ENCODE measurements at places on chromosomes 4 and X.
A peak's percentile ranks its signal among the peaks of the same experiment; 100 is the strongest.

GRCh38 chr4:100022792-100023222 is 72.7 kb upstream of the H2AZ1 start:
- DNase-seq = peak; percentile 22

- DNase-seq = no peak
These were observed 6.2 kb upstream of the OSTC start for GRCh38 chr4:108644237-108644636.

DNA sequence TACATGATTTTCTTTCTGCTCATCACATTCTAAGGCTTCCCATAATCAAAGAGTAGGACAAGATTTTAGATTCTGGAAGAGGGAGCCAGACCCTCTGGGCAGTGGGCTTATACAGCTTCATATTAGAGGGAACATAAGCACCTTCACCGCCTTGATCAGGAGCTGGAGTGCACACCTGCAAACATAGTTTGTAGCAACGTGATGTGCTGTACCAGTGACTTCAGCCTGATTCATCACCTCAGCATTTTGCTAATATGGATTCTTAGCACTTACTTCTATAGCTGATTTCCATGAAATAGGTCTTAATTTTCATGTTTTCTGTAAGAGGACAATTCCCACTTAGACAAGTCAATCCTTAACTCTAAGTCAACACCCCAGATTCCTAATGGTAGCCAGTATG is 36.7 kb downstream of the PCDH18 start:
- no peak for DNase-seq

DNA sequence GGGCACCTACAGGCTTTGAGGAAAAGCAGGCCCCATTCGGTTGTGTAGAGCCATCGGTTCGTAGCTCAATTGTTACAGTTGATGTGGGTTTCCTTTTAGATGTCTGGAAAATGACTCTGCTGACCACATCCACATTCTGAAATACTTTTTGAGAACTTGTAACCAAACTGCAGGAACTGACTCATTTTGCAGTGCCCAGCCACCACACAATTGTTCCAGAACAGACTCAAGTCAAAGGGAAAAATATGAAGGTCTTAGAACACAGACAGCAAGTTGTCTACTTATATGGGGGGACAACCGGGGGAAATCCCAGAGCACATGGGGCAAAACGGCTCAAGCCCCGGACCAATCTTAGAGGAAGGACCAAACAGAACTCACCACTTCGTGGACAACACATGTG is 557.6 kb upstream of the DIPK2B start:
- no peak for DNase-seq

GRCh38 chr4:178953447-178954120 is 1511.3 kb upstream of the AGA start:
- no peak for DNase-seq

DNA sequence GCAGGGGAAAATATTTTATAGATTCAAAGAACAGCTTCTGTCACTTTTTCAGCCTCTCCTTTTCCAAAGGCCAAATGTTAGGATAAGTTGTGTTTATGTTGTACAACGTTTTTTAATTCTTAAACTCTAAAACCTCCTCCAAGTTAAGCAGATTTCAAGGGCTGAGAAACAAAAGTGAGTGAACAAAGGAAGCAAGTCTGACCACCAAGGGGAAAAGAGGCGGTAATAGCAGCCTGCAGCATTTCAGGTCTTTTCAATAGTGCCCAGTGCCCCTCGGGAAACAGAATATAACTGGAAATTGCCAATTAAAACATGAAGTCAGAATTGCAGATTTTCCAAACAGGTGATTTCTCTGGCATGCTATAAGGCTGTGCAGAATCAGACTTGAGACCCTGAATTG is 510.0 kb upstream of the HTR2C start:
- DNase-seq = no peak

GRCh38 chr4:159055833-159056232 is 47.0 kb upstream of the RAPGEF2 start:
- DNase-seq = no peak

DNA sequence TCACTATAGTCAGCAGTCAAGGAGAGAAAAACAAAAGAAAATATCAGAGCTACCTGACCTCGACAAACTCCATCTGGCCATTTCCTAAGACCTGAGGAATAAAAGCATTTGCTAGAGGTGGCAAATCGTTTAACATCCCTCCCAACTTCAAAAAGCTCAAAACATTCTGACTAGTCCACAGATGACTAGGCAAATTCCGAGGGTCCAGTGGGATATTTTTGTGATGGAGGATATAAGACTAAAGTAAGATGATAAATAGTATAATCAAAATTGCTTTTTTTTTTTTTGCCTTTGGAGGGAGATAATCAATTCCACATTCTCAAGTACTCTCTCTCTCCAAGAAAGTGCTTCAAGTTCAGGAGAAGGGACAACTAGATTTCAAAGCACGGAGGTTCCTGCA is 119.1 kb upstream of the ETNPPL start:
- DNase-seq = no peak

DNA sequence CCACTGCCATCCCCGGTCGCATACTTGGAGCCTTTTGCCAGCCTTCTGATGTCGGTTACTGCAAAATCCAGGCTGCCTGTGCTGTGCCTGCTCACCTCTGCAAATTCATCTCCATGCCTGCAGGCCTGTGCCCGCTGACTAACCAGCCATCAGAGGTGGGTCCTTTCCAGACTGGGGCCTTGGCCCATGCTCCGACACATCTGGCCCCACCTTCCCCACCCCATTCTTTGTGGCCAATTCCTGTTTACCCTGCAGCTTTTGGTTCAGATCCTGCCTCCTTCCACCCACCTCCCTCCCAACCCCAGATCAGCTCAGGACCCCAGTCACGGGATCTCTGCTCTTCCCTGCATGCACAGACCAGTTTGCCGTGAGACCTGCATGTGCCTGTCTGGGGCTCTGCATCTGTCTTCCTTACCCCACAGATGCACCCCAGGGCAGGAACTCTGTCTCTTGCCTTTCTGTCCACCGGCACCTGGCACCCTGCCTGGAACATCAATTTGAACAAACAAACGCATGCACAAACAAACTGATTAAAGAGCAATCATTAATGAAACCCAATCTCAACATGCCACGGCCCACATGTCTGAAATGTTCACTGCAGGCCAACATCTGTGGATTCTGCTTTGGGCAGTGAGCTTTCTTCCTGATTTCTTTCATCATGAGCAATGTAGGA is 112.8 kb upstream of the PSAPL1 start:
- DNase-seq = no peak

GRCh38 chrX:133676344-133677122 is 261.2 kb upstream of the GPC4 start:
- DNase-seq = peak; percentile 60

- no peak for DNase-seq
These were observed at the start of gene FREM3 for GRCh38 chr4:143700416-143701352. Gene FREM3, minus strand, starts transcription at chr4:143700675. Its CDS starts 0 bp downstream, at chr4:143700675.

DNA sequence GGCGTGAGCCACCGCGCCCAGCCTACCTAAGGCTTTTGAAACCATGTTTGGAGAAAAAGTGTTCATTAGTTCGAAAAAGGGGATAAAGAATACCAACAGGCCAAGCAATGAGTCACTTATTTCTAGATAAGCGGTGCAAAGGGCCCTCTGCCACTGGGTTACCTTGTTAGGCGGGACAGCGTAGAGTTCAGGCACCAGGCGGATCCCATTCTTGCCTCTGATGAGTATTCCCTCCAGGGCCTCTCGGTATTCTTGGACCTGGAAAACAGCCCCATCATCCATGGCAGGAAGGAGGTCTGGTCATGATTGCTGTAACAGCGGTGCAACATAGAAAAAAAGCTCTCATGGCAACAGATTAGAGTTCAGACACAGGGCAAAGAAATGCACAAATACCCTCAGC is 48.0 kb downstream of the PHKA2 start:
- DNase-seq = no peak

GRCh38 chrX:149473092-149473491 is 32.0 kb downstream of the IDS start:
- no peak for DNase-seq

DNA sequence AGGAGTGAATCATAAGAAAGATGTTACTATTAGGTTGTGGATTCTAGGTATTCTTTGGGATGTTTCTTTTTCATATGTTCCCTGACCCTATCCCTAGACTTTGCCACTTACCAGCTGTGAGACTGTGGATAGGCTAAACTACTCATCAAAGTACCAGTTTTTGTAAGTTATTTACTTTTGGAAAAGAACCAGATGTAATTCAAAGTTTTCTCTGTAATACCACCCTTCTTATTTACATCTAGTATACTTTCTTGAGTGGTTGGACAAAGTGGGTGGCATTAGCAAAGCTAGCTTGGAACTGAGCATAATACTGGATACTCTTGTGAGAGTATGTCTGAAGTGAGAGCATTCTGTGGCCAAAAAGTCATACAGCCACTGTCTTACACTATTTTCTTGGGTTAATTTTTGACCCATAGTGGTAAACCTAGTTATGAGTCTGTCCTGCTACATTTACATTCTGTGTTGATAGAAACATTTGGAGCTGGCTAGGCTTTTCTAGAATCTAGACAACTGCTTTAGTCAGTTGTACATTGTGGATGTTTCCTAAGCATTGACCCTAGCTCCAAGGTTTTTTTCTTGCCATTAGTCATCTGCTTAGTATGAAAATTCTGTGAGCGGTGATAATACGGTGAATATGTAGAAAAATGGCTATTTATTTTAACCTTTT is 41.7 kb downstream of the KDM6A start:
- no peak for DNase-seq

DNA sequence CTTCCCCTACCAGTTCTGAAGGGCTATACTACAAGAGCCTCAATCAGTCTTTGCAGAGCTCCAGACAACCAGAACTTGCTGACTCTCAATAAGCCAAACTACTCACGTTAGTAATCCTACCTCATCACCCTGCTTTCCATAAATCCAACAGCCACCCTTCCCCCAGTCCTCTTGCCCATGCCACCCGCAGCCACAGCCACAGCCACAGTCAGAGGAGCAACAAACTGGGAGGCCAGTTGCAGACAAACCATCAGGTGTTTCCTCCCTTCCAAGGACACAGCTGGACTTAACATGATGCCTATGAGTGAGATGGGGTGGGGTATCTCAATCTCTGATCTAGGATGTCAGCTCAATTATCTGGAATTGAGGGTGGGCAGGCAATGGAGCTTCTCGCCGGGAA is 1.0 kb downstream of the GABRA3 start:
- DNase-seq = no peak

DNA sequence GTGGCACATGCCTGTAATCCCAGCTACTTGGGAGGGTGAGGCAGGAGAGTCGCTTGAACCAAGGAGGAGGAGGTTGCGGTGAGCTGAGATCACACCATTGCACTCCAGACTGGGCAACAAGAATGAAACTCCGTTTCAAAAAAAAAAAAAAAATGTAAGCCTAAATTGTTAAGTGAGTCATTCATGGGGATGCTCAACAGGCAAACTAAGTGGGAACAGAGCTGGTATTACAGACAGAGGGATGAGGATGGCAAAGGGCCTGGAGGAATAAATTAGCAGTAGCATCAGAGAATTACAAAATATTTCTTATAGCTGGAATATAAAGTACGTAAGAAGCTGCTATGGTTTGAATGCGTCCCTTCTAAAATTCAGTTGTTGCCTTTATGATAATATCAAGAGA is 43.4 kb upstream of the OGT start:
- no peak for DNase-seq

DNA sequence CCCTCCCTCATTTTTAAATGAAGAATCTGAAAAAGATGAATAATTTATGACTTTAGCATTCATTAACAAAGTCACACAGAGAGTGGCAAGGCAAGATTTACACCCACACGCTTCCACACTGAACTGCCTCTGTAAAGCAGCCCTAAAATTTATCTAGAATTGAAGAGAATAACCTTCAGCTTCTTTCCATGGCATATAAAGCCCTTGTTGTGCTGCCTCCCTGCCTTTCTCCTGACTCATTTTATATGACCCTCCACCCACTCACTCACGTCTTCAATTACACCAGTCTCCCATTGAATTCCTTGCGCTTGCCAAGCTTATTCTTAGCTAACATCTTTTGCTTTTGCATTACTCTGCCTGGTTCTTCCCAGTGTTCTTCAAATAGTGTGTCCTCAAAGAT is 2649.3 kb downstream of the PCDH7 start:
- no peak for DNase-seq

GRCh38 chr4:180960743-180961401 is 1282.3 kb upstream of the TENM3 start:
- no peak for DNase-seq

GRCh38 chr4:185683222-185683621 is 128.8 kb downstream of the SORBS2 start:
- no peak for DNase-seq

GRCh38 chr4:94419956-94420355 is 31.8 kb upstream of the PDLIM5 start:
- no peak for DNase-seq

- no peak for DNase-seq
These were observed 94.6 kb upstream of the RPS6KA3 start for GRCh38 chrX:20361081-20361889.

DNA sequence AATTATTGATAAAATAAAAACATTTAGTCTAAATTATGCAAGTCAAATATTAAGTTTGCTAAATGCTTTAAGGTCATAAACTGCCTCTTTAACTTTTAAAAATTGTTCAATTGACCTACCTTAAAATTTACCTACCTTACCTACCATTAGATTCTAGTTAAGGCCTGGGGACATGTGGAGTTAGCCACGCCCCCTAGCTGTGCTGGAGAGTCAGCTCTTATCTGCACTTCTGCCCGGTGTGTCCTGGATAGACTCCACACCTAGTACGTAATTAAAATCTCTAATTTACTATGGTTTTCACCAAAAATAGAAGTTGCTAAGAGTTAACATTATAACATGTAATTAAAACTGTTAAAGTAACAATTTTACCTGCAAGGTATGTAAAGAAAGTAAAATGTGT is 22.7 kb downstream of the TENM3 start:
- DNase-seq = no peak

GRCh38 chrX:24899391-24899790 is 116.4 kb downstream of the ARX start:
- no peak for DNase-seq

- DNase-seq = no peak
These were observed 58.1 kb upstream of the ADRA2C start for GRCh38 chr4:3708103-3708510.

- DNase-seq = no peak
These were observed 1698.3 kb downstream of the STIM2 start for GRCh38 chr4:28558895-28559294.

DNA sequence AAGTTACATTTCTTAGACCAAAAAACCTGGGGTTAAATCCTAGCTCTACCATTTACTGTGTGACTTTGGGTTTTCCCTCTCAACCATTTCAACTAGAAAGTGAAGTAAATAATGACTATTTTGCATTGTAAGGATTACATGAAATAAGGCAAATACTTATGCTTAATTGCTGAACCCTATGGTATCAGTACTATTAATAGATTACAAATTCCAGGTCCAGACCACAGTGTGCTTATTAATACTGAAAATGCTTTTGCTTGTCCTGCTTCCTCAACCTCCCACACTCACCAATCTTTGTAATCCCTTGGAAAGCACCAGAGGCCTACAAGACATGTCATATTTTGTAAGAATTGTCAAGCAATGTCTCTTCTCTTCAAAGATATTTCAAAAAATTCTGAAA is 456.5 kb downstream of the SPOCK3 start:
- no peak for DNase-seq

Measured in NCI-H187 (cell line).